ENCODE measurements at places on chromosomes 2 and 18. TPM values are rescaled to one million over a fixed set of nuclear protein-coding genes. Genes with fewer than 3 reads are reported as not detected.

DNA sequence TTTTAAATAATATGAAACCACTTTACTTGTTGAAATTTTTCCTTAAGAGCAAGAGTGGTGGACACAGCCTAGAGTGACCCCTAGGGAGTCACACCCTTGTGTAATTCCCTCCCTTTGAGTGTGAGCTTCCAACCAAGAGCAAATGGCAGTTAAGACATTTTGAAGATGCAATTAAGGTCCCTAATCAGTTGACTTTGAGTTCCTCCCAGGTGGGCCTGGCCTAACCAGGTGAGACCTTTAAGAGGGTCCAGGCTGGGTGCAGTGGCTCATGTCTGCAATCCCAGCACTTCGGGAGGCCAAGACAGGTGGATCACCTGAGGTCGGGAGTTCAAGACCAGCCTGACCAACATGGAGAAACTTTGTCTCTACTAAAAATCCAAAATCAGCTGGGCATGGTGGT lies 143.5 kb upstream of the PID1 start:
- DNase-seq: no peak

LYPD1 gene
- 2.0 TPM for total RNA-seq

C2orf42 gene
- 12.3 TPM for total RNA-seq

TMBIM1 gene
- total RNA-seq: 56.5 TPM

COL4A3 gene
- total RNA-seq: 1.4 TPM
